ENCODE measurements at places on chromosomes 2 and 18.

DNA sequence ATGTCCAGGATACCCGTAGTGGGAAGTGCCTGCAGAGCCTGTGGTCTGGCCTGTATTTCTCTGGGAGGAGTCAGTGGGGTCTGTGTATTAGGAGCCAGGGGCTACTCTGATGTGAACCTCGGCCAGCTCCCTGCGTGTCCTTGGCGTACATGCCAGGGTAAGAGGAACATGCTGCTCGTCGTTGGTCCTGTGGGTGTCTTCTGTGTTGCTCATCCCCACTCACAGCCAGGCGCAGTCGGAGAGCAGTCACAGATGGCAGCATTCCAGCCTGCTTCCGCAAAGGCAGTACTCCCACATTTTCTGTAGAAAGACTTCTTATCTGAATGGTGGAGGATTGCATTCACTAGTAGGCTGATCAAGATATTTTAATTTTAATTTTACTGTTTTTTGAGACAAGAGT, 84.9 kb downstream of the DGKD start:
- no peak for DNase-seq

DNA sequence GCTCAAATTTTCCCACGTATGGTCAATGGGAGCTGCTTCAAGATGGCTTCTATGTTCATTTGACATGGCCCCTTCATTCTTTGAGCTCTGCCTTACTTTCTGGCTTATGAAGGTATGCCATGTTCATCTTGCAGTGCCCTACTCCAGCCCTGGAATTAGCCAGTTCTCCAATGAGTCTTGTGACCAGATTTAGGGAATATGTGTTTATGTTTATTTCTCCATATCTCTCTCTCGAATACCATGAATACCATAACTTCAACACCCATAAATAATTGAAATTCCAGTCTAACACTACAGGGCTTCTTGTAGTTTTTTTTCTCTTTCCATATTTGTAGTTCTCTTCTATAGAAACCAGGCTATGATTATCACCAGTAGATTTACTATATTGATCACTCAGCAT, 39.7 kb downstream of the EPB41L5 start:
- no peak for DNase-seq

- no peak for DNase-seq
Measured at GRCh38 chr18:62030091-62030985, 137.5 kb upstream of the RNF152 start.

DNA sequence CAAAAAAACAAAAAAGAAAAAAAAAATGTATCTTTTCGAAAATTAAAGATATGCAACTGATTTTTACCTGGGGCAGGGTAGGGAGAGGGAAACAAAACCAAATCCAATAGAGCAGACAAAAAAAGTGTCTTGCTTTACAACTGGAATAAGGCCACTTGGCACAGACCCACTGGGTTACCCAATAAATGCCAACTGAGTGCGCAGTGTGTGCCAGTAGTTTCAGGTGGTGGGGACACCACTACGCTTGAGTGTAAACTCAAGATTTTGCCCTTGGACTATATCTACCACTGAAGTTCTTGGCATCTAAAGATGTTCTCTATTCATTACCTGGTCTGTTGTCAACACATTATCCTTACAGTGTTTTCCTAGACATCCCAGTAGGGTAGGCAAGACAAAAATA, 16.3 kb downstream of the VPS4B start:
- no peak for DNase-seq

- peak; percentile 15 for DNase-seq
Measured at GRCh38 chr2:199738727-199739412, 112.1 kb downstream of the FTCDNL1 start.

DNA sequence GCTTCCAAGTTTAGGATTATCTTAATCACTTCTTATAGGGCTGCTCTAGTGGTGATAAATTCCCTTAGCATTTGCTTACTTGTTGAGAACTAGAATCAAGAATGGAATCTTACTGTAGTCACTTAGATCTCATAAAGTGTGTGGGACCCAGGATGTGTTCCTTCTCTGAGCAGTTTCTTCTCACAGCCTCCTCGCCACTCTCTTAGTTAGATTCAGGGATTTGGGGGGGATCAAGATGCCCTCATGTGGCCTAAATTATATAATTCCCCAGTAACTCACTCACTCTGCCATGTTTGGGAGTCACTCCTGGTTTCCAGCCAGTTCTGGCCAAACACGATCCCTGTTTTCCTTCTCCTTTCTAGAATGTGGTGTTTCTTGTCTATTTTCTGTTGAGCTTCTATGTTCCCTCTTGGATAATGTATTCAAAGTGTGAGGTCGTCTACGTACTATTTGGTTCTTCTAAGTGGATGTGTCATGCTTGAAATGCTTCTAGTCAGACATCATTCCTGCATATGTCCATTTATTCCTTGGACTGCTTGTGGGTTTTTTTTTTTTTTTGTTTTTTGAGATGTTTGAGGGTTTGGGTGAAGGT, 414.9 kb upstream of the SYT4 start:
- DNase-seq: no peak

- DNase-seq: no peak
Measured at GRCh38 chr2:2575181-2575577, 244.1 kb upstream of the MYT1L start.

GRCh38 chr18:2843146-2843545, 3.7 kb upstream of the EMILIN2 start:
- no peak for DNase-seq

DNA sequence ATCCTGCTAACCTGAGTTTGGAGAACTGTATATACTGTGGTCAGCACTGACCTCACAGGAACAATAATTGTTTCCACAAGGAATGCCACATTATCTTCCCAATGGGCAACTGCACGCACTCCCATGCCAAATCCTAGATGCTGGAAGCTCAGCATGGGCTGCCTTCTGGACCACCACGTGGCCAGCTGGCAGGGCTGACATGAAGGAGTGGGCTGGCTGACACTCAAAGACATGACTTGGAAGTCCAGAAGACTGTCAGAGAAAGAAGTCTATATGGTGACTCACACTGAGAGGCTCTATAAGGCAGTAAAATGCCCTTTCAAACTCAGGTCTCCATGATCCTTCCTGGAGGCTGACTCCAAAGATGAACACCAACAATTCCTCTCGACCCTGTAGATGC, 98.4 kb upstream of the RNF152 start:
- DNase-seq: no peak

DNA sequence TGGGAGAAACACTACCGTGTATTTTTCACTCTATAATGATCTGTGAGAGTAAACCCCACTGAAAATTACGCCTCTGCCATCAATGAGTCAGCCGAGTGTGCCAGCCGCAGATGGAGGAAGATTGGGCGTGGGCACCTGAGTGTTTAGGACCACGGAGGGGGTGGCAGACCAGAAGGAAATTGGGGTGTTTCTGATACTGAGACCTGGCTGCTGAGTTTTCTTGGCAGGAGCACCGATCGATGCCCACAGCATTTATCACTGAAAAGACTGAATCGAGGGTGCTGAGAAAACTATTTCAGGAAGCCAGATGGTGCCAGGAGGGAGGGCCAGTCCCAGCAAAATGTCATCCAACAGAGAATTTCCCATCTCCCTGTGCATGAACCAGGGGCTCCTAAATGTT, 91.9 kb upstream of the TPO start:
- DNase-seq: no peak

DNA sequence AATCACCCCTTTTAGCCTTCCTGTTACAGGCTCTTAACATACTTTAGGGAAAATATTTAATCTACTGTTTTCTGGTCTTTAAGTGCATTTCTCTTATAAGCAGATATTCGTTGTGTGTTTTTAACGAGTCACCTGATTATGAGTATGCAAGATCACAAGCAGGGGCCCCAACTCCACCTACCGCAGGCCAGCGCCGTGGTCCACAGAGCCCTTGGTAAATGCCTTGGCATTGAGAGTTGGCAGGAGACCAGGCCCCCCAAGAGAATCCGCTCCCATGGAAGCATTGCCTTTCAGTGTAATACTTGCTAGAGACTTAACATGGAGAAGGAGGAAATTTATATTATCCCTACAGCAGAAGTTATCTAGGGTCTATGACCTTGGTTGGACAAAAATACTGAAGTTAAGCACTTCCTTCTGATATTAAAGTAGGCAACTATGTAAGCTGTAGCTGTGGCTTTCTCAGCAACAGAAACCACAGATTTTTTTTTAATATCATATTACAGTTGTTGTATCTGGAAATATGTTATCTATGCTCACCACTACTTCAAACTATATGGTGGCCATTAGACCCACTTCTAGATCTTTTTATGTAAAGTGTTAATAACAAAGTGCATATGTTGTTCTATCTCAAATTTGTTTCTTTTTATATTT, 241.8 kb upstream of the MGAT5 start:
- DNase-seq: no peak

DNA sequence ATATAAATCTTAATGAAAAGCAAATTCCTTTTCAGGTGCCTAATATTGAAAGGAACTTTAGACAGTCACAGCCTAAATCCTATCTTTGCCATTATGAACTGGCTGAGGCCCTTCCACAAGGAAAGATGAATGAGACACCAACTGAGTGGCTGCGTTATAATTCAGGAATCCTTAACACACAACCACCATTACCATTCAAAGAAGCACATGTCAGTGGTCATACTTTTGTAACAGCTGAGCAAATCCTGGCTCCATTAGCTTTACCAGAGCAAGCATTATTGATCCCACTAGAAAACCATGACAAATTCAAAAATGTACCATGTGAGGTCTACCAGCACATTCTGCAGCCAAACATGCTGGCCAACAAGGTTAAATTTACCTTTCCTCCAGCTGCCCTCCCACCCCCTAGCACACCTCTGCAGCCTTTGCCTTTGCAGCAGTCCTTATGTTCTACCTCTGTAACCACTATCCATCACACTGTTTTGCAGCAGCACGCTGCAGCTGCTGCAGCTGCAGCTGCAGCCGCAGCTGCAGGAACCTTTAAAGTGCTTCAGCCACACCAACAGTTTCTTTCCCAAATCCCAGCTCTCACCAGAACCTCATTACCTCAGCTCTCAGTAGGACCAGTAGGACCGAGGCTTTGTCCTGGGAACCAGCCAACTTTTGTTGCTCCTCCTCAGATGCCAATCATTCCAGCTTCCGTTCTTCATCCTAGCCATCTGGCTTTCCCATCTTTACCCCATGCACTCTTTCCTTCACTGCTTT, 340.1 kb downstream of the ZNF804A start:
- no peak for DNase-seq

- DNase-seq: no peak
Measured at GRCh38 chr2:234292962-234293243, 204.0 kb downstream of the ARL4C start.

DNA sequence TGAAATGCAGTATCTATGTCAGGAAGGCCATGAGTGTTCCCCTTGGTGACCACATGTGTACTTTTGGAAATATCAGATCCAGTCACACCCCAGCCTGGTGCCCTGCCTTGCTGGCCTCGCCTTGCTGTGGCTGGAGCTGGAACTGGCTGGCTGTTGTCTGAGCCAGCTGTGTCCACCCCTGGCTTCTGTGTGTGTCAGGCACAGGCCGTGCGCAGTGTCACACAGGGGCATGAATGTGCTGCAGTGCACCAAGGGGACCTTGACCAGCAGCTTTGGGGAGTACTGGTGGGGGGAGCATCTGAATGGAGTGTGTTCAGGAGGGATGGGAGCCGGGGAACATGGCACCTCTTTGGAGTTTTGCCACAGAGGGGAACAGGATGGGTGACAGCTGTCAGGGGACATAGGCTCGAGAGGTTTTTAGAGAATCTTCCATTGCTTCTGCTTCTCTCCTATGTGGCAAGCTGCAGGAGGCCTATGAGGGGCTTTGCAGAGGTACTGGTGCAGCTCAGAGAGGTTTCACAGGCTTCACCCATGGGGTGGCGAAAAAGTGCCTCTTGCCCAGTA, 44.7 kb upstream of the FAHD2A start:
- no peak for DNase-seq

- DNase-seq: no peak
Measured at GRCh38 chr2:227241005-227241404, 76.6 kb downstream of the COL4A3 start.

Data from HuH-7.5 (cell line).